ENCODE measurements at places on chromosomes 5 and 9.
A peak's percentile ranks its signal among the peaks of the same experiment; 100 is the strongest.

DNA sequence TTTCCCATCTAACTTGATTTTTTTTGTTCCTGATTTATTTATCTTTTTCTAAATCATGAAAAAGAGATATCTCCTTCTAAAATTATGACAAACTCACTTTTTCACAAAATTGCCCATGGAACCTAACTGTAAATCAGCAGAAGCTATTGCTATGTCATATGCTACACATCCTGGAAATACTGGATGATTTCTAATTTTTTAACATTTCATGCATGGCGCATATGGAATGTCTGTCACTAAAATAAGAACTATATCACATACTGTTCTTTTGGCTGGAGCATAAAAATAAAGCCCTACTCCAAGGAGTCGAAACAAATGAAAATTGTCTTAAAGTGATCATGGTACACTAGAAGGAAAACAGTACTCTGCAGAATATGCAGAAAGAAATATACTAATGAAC lies 60.6 kb downstream of the CAMK4 start:
- no peak for DNase-seq

GRCh38 chr5:73179730-73180129 lies 6.7 kb downstream of the TMEM174 start:
- DNase-seq = no peak

- DNase-seq = peak; percentile 30
Observed at GRCh38 chr5:173969167-173970049, 19.6 kb upstream of the C5orf47 start.

GRCh38 chr9:38026021-38026809 lies 42.8 kb downstream of the SHB start:
- peak; percentile 60 for DNase-seq

- no peak for DNase-seq
Observed at GRCh38 chr5:140235791-140236551, 61.0 kb downstream of the CYSTM1 start.

DNA sequence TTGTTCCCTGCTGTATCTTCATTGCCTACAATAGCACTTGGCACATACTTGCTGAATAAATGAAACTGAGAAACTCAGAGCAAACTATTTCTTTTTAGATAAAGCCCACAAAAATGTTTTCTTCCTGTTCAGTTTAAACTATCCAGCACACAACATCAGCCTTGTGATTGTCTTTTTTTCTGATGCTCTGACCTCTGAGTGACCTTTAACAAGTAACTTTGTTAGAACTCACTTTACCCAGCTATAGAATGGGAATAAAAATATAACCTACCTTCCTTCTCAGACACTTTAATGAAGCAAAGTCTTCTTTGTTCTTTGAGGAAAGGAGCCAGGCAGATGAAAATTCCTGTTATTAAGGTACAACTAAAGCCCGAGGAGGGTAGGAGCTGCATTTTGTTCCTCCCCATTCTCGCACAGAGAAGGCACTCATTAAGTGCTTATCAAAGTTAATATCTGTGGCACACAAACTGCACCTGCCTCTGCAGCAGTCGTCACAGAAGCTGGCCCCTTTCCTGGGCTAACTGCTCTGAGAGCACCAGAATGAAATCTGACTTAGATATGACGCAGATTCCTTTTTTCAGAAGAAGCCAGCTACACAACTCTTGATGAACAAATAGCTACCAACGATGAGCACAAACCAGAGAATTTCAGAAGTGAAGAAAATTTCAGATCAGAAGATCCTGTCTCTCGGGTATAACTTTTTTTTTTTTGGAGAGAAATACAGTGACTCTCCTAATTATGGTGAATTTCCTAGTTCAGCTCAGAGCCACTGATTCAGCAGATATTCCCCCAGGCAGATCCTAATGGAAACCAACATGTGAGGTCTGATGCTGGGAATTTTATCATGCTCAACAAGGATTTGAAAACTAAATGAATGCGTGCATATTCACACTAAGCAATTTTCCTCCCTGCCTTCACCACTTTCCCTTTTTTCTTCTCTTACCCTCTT lies 31.0 kb upstream of the NR3C1 start:
- DNase-seq = no peak

DNA sequence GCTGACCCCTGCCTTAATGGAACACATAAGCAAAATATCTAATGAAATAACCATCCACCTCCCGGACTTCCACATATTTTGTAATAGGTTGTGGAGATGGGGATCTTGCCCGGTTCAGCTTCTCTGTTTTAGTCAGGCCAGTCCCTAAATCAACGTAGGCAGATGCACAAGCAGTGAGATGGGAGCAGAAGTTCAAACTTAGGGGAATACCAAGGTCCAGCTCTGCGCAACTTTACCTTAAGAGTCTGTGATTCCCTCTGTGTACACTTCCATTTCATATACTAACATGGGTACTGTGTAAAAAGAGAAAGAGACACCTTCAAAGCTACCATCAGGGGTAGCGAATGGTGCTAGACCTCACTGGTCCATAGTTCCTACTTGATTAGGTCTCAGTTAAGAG lies 110.9 kb downstream of the NTRK2 start:
- no peak for DNase-seq

- no peak for DNase-seq
Observed at GRCh38 chr5:33563530-33563929, 122.8 kb downstream of the TARS1 start.

GRCh38 chr5:169181814-169182213 lies 119.1 kb downstream of the SLIT3 start:
- DNase-seq = no peak

DNA sequence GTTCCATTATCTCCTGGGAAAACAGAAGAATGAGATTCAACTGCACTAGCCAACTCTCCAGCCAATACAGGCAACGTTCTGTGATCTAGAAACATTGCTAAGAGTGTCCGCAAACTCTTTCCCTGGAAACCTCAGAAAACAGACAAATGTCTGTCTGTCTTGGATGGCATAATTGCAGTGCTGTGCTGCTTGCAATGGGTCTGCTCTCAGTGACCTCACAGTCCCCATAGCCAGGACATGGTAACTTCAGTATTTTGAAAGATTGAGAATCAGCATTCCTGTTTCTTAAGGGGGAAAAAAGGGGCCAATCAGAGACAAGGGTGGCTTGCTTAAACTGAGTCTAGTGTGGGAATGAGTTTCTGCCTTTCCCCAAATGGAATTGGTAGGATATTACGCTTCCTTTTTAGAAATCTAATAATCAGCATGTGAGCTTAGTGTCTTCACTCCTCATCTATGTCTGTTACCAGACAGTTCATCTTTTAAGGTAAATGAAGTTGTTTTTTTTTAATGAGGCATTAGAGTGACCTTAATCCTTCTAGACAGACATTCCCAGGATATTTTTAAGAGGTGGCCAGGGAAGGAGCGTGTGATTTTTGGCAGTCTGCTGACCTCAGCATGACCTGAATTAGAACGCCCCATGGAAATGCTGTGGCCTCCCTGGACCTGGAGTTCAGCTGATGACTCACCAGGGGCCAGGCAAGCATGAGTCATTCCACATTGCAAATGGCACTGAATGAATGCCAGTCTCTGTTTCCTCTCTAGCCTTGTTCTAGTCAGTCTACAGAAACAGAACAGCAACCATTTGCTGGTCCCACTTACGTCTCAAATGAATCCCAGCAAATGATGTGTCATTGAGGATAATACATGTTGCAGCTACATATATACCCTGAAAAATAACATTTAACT lies 210.2 kb upstream of the ACTBL2 start:
- peak; percentile 39 for DNase-seq

GRCh38 chr5:164763206-164763605 lies 1257.8 kb downstream of the MAT2B start:
- no peak for DNase-seq

DNA sequence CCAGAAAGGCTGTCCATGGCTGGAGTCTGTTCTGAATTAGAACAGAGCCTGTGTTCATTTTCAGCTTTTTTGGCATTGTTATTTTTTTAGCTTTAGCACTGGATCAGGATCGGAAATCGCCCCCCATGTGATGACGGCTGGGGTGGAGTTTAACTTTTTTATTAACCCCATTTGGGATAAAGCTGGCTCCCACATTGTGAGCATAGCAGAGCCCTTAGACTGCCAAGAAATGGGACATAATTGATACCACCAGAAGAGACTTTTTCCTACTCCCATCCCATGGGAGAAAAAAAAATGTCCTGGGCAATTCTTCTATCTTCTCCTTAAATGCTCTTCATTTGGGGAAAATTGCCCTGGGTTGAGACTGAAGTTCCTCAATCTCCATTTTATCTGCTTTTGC lies 52.4 kb downstream of the SLIT3 start:
- DNase-seq = no peak

- DNase-seq = no peak
Observed at GRCh38 chr5:153491038-153491744, 721 bp downstream of the GRIA1 start.

- no peak for DNase-seq
Observed at GRCh38 chr9:88738709-88739108, 203.7 kb downstream of the NXNL2 start.

GRCh38 chr5:179355976-179356974 lies 11.0 kb upstream of the ADAMTS2 start:
- no peak for DNase-seq

- DNase-seq = no peak
Observed at GRCh38 chr5:151619812-151620460, 28.8 kb upstream of the FAT2 start.

GRCh38 chr9:37035648-37036370 lies 1.7 kb upstream of the PAX5 start:
- no peak for DNase-seq

GRCh38 chr9:28934111-28934510 lies 1360.8 kb upstream of the C9orf72 start:
- DNase-seq = no peak

GRCh38 chr5:160899735-160900134 lies 47.7 kb upstream of the ATP10B start:
- DNase-seq = no peak

DNA sequence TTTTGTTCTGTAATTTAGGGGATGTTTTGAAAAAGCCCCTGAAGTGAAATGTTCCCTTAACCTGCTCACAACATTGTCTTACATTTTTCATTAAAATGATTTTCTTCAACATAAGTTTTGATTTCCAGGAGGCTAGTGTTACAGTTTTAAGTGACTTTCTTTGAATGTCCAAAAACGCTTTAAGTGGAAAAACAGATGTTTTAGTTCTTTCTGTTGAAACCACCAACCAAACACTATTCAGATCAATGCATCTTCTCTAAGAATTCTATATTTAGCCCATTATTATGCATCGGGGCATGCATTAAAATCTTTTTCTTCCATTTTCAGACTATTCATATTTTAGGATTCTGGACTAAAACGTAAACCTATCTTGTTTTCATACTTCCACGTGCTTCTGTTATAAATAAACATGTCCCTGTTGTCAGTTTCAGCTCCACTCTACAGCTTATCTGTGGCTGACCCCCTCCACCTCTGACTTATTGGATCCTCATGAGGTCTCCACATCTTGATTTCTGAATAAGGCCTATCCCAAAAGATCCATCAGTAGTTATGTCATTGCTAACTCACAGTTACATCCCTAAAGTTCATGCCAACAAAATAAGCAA lies 882.3 kb upstream of the SEMA6A start:
- no peak for DNase-seq

- DNase-seq = no peak
Observed at GRCh38 chr9:117464941-117465616, 50.2 kb upstream of the ASTN2 start.

DNA sequence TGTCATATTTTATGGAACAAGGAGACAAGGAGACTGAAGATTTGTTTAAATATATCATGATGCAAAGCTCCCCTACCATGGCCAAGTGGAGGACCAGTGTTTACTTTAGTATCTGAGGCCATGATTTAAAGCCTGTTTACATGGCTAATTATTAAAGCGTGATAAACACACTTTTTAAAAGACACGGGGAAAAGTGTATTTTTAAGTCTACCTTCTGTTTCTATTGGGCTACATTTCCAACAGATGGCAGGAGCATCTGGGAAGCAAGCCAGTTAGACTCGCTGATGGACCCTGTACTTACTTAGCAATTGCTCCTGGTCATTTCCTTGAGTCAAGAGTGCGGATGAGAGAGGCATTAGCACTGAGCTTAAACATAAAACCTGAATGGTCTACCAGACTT lies 480.3 kb upstream of the SEMA6A start:
- DNase-seq = no peak

DNA sequence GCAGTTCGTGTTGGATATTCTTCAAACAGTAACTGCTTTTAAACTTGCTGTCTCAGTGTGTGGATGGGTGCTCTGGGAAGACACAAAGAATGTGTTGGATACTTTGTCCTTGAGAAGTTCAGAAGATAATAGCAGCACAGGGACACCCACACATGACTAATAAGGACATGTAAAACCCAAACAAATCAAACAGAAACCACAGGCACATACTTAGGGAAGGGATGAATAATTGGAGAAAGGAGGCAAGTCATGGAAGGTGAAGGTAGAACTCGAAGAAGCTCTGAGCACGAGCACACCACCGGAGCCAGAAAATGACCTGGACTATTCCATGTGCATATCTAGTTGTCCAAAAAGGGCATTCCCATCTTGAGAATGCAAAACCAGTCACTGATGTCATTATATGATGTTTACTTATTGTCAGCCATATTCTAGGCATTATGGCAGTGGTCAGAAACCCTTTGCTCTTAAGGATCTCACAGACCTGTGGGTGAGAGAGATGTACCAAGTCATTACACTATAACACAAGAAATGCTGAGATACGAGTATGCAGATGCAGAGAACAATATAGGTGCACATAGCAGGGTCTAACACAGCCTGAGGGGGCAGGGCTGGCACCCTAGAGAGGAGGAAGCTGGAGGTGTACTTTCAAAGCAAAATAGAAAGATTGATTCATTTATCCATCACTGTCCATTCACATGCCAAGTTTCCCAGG lies 152.9 kb downstream of the PIK3R1 start:
- DNase-seq = no peak

GRCh38 chr5:84568171-84568570 lies 183.5 kb upstream of the EDIL3 start:
- DNase-seq = no peak

DNA sequence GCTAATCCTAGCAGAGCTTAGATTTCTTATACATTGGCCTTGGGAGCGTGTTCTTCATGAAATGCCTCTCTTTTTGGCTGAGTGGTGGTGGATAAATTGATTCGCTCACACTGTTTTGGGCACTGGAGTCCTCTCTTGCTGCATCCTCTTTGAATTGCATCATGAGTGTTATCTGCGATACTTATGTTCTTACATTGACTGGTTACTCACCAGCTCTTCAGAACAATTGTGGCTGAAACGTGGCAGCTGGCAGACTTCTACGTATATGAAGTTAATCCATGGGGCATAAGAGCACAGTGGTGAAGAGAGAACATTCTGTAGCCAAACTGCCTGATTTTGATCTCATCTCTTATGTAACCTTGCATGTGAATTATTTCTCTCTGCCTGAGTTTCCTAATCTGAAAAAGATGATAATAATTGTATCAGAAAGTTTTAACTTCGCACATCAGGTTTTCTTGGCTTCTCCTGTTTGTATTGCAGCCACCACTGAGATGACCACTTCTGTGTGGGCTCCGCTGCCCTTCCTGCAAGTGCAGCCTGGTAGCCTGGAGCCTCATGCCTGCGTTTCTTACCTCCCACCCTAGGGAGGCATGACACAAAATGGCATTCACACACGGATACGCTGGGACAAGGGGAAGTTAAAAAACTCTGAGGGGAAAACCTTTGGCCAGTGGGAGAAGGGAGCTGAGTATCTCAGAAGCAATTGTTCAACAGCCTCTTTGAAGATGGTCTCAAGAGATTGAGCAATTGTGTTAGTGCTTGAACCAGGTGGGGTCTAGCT lies 295.2 kb downstream of the ARHGAP26 start:
- no peak for DNase-seq

GRCh38 chr9:34072868-34073590 lies 24.3 kb upstream of the UBAP2 start:
- no peak for DNase-seq

GRCh38 chr9:130172161-130172857 lies at the start of gene NCS1:
Gene NCS1, plus strand, starts transcription at chr9:130172404. Its CDS starts 260 bp downstream, at chr9:130172664.
- peak; percentile 30 for DNase-seq

Measured in T1000 (cell line).